ENCODE measurements at places on chromosomes 3 and 15.

DNA sequence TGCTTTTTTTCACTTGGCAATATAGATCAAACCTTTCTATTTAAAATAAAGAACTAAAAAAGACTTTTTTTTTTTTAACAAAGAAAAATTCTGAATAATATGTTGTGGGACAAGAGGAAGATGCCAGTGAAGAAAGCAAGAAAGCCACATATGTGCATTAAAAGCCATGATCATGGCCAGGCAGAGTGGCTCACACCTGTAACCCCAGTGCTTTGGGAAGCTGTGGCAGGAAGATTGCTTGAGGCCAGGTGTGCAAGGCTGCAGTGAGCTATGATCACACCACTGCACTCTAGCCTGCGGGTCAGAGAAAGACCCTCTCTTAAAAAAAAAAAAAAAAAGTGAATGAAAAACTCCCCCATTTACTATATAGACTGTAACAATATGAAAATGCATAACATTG lies 23.9 kb downstream of the C2CD4B start:
- no peak for DNase-seq

DNA sequence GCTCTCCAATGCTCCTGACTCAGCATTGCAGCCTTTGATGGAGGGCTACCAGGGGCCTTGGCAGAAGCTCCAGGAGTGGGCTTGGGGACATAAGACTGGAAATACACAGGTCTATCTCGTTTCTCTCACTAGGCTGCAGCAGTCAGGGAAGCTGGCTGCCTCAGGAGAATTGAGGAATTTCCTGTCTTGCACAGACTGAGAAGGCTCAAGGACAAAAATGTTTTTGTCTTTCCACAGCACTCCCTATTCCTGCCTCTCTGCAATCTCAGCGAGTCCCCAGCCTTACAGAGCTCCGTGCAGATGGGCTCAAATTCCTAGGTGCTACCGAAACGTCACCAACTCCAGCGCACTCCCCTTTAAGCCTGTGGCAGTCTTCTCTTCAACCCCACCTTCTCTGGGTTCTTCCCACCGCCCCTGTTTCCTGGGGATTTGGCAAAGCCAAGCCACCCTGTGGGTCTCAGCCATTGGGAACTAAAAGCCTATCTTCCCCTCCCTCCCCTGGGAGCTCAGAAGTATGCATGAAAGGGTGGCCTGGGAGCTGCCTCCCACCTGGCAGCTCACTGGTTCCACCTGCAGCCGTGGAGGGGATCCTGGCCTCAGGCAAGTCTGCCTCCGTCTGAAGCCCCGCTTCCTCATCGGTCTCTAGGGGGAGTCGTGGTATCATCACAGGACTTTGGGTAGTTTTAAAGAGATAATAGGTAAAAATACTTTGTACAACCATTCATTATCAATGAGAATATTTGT lies 322.6 kb upstream of the FRG2C start:
- DNase-seq: no peak

DNA sequence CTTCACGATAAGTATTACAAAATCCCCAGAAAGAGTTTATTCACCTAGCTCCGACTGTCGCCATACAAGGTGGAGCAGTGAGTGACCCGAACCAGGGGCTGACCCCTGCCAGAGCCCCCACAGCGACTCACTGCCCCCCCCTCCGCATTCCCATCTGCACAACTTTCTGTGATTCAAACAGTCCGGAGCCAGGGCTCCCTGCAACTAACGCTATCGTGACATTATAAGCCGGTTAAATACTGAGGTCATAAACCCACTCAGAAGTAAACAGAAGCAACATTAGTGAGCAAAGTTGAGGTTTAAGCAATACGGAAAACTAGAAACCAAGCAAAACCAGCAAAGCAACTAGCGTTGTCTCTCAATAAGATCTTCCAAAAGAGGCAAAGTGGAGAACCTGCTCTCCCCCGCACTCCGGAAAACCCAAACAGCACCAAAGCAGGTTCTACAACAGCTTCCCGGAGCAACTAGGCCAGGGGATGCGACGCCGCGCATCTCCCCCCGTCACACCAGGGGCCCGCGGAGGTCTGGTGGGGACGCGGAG lies 642 bp downstream of the SCAP start:
- no peak for DNase-seq

GRCh38 chr15:39892418-39892817 lies 27.6 kb downstream of the GPR176 start:
- no peak for DNase-seq

- no peak for DNase-seq
Measured at GRCh38 chr3:183797996-183798395, 27.4 kb downstream of the MAP6D1 start.

GRCh38 chr3:99176169-99176964 lies 274.9 kb upstream of the DCBLD2 start:
- no peak for DNase-seq

DNA sequence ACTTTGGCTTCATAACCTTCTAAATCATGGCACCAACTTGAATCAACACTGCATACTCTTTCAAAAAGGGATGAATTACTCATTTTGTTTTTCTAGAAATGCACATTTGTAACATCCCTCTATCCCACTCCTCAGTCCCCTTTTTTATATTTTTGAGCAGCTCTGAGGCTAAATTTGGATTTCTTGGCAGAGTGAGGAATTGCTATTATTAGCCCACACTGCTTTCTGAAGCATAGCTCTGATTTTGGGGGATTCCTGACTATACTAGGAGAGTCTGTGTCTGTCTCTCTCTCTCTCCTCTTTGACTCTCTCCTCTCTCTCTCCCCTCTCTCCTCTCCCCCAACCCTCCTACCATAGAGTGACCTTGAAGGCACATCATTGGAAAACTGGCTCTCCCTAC lies 76.6 kb downstream of the RBPMS2 start:
- no peak for DNase-seq

GRCh38 chr3:55877703-55878102 lies 390.6 kb upstream of the WNT5A start:
- no peak for DNase-seq

- no peak for DNase-seq
Measured at GRCh38 chr3:64895991-64896895, 208.4 kb upstream of the ADAMTS9 start.

GRCh38 chr3:71300951-71301393 lies 282.6 kb downstream of the FOXP1 start:
- no peak for DNase-seq

DNA sequence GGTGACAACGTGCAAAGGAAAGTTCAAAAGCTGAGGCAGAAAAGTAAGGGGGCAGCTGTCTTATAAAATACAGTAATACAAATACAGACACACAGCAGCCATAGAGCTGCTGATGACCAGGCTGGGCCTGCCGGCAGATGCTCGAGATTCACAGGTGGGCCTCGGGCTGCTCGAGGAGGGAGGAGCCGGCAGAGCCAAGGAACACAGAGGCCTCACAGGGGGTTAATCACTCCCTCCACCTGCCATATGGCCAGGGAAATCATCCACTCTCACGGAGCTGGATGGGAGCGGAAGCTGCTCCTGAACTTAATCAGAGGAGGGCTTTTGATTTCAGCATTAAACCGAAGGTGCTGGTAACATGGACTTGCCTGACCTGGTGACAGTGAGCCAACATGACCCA lies 29.6 kb upstream of the MGLL start:
- DNase-seq: no peak

DNA sequence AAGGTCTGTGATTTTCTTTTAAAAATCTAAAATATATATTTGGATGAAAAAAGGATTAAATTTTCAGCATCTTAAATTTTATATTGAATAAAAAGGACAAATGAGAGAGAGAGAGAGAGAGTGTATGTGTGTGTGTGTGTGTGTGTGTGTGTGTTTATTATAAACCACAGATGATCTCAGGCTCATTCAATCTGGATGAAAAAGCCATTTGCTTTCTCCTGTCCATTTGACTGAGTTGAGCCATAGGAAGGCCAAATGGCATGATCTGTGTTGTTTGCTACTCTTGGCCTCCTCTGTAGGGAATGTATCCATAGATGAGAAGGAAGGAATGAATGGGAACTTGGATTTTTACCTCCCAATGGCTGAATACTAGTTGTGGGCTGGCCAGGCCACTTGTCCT lies 92.5 kb upstream of the MEX3B start:
- no peak for DNase-seq

GRCh38 chr3:72282918-72283317 lies 498.0 kb upstream of the PROK2 start:
- no peak for DNase-seq

DNA sequence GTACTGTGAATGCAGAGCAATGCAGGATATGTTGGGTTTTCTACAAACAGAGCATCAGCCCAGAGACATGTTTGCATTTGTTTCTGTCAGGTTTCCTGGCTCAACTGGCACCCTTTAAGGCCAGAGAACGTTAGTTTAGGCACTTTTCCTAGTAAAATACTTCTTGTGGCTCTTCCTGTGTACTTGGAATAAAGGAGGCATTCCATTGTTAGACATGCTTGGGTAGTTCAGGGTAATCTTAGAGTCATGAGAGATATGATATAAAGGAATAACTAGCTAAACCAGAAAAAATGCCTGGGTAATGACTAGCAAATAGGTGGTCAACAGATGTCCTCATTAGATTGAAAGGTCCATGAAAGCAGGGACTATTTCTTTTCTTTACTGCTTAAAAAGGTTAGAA lies 60.4 kb upstream of the RBM5 start:
- DNase-seq: no peak

DNA sequence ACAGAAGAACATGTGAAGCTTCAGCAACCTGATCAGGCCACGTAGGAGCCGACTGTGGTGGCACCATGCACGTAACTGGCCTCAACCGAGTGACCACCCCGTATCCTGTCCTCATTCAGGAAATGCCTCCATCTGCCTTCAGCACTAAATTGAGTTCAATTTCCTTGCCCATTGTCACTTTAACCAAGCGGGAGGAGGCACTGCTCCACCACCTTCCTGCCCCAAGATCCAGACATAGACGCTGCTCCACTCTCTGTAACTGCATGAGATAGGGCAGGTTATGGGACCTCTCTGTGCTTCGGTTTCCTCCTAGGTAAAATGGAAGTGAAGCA lies 80.1 kb upstream of the POMGNT2 start:
- DNase-seq: no peak

GRCh38 chr3:183526838-183527427 lies 28.6 kb downstream of the KLHL6 start:
- no peak for DNase-seq

DNA sequence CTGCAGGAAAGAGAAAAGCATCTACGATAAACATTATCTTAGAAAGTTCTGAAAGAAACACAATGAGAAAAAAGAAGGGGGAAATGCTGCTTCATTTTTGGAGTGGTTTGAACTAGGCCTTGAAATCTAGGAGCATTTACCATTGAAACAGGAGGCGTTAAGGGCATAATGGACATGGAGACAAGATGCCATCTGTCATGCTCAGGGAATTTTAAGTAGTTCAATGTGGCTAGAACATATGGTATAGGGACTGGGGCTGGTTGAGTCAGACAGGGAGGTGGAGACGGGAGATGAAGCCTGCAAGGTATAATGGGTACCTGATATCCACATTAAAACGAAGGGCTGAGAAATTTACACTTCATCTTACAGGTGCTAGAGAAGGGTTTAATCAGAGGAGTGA lies 10.4 kb upstream of the PLAAT1 start:
- DNase-seq: no peak

GRCh38 chr3:124121379-124122312 lies 129.7 kb upstream of the ROPN1 start:
- DNase-seq: no peak
